Stromal cell of bone marrow (primary cell): ENCODE measurements at places on chromosomes 5 and 9.

GRCh38 chr9:18826248-18826647 is 206.8 kb downstream of the SAXO1 start:
- DNase-seq, result no peak

GRCh38 chr5:77885519-77885918 is 109.4 kb upstream of the TBCA start:
- no peak for DNase-seq

GRCh38 chr9:14766299-14766698 is 43.8 kb upstream of the CER1 start:
- peak; percentile 15 for DNase-seq

DNA sequence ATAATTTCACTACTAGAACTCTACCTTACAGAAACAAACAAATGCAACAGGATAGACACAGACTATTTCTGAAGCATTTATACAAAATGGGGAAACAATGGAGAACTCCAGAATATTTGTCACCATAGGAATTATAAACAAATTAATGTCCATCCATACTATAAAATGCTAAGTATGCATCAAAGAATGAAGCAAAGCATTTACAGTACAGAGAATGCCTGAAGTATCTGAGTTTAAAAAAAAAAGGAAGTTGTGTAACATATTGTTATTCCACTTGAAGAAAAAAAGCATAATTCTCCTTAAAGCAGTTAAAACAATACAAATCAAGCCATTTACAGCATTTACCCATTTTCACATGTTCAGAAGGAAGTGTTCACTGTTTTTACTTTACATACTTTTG is 53.0 kb downstream of the DROSHA start:
- no peak for DNase-seq

DNA sequence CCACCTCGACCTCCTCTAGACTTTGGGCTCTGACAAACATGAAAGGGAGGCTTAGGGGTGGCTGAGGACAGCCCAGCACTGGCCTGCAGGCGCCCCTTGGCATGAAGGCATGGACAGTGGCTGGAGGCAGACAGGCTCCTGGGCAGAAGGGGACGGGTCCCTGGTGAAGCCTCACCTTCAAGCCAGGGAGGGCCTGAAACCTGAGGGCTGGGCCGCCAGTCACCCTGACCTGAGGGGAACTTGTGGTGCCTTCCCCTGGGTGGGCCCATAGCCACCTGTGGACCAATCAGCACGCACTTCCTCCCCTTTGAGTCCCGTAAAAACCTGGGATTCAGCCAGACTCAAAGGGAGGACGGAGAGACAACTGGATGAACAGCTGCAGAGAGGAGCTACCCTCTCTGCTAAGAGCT is 90.4 kb upstream of the PUM3 start:
- no peak for DNase-seq

- no peak for DNase-seq
Measured at GRCh38 chr9:5113994-5114748, 71.3 kb downstream of the INSL6 start.

- DNase-seq, result no peak
Measured at GRCh38 chr5:180059326-180059725, 12.2 kb downstream of the RNF130 start.

DNA sequence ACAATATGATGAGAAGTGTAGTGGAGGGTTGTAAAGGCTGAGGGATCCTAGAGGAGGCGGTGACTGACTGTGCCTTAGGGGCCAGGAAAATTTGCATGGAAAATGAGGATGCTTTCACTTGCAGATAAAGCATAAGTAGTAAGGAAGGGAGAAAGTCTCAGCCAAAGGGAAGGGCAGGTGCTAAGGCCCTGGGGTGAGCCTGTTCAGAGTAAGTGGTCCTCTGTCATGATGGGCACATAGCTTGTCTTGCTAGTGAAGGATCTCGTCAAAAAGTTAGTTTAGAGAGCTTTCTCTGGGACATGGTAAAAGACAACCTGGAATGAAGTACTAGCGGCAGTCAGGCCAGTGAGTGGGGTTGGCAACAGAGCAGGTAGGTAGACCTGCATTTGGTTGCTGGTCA is 75.4 kb upstream of the CPLX2 start:
- no peak for DNase-seq

DNA sequence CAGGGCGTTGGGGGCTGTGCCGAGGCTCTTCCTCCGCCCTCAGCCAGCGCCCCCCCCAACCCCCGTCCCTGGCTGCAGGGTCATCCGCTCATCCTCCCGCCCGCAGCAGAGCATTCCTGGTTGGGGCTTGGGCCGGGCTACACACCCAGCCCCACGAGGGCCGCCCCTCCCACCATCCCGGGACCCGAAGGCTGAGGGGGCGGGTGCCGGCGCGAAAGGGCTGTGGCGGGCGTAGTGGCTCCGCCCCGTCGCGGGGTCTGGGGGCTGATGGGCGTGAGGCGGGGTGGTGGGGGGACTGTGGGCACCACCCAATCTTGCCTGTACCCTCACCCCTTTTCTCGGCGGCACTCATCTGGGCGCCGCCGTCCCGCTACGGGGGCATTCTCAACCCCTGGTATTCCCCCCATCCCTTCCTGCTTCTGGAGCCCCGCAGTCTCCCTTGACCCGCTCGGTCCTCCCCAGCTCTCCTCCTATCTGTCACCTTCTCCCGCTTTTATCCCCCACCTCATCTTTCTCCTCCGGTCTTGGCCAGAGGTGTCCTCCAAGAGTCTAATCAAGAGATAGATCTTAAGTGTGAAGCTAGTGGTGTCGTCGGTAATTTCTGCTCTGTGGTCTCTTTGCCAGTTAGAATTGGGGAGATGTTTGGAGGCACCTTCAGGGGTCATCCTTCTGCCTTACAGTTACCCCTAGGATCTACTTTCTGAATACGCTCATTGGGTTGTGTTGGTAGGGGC is 1.6 kb downstream of the FER start:
- peak; percentile 33 for DNase-seq

DNA sequence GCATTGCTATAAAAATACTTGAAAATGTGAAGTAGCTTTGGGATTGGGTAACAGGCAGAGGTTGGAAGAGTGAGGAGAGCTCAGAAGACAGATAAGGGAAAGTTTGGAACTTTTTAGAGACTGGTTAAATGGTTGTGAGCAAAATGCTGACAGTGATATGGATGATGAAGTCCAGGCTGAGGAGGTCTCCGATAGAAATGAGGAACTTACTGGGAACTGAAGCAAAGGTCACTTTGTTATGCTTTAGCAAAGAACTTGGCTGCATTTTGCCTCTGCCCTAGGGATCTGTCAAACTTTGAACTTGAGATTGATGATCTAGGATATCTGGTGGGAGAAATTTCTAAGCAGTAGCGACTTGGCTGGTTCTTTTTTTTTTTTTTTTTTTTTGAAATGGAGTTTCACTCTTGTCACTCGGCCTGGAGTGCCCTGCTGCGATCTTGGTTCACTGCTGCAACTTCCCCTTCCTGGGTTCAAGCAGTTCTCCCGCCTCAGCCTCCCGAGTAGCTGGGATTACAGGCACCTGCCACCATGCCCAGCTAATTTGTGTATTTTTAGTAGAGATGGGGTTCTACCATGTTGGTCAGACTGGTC is 998.9 kb downstream of the TLE1 start:
- DNase-seq, result no peak

- no peak for DNase-seq
Measured at GRCh38 chr9:92507005-92507404, 24.7 kb upstream of the ASPN start.

DNA sequence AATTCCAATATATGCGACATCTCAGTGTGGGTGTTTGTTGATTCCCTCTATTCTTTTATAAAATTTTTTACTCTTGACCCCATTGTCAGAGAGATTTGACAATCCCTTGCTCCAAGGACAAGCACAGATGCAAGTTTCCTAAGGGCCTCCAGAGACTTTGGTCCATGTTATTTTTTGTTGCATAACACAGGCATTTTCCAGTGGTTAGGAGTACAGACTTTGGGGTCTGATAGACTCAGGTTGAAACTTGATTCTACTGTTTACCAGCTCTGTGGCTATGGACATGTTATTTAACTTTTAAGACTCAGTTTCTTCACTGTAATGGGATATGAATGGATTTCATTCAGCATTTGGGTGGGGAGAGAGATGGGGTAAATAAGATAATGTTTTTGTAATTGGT is 361.3 kb downstream of the ENC1 start:
- DNase-seq, result no peak

GRCh38 chr9:80492221-80492620 is 920.5 kb downstream of the TLE4 start:
- no peak for DNase-seq

GRCh38 chr5:124705577-124705976 is 40.9 kb downstream of the ZNF608 start:
- no peak for DNase-seq

GRCh38 chr9:135294836-135295235 is 184.7 kb upstream of the PPP1R26 start:
- DNase-seq, result no peak

- DNase-seq, result no peak
Measured at GRCh38 chr9:23258569-23258968, 567.5 kb downstream of the ELAVL2 start.

DNA sequence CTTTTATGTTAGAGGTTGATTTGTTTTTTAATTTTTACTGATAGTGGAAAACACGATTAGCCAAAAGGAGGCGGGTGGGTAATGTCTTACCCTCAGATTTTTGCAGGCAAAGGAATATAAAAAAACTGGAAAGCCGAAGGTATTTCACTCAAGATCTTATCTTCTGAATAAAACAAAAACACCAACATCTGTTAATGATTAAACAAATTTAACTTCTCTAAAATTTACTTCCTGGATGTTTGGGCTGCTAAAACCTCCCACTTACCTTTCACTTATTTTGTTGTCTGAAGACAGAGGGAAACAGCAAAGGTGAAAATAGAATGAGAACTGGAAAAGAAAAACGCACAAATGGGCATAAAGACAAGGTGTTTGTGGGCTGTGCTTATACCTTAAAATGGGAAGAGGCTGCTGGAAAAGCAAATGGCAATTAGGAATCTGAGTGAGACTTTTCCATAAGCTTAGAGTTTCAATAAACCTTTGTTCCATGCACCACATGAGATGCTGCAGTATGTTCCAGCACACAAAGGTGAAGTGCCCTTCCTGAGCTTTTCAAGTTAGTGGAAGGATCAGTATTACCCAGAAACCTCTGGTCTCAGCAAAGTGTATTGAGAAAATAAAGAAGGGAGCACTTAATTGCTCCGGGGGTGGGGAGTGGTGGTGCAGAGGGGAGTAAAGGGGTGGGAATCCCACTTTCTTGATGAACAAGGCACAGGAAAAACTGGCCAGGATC is 298.3 kb downstream of the BNC2 start:
- DNase-seq, result no peak

- DNase-seq, result no peak
Measured at GRCh38 chr9:103804077-103804735, 289.9 kb upstream of the SMC2 start.

- DNase-seq, result peak; percentile 25
Measured at GRCh38 chr9:20884985-20885593, 146.4 kb downstream of the HACD4 start.

GRCh38 chr5:54264574-54264973 is 45.8 kb downstream of the ARL15 start:
- no peak for DNase-seq

- DNase-seq, result no peak
Measured at GRCh38 chr5:6742081-6742758, 29.0 kb downstream of the TENT4A start.

GRCh38 chr9:99826579-99826978 is 4.9 kb downstream of the NR4A3 start:
- DNase-seq, result no peak

- peak; percentile 85 for DNase-seq
Measured at GRCh38 chr9:79799691-79800335, 228.0 kb downstream of the TLE4 start.

GRCh38 chr9:16001856-16002255 is 449.0 kb downstream of the CCDC171 start:
- DNase-seq, result no peak

DNA sequence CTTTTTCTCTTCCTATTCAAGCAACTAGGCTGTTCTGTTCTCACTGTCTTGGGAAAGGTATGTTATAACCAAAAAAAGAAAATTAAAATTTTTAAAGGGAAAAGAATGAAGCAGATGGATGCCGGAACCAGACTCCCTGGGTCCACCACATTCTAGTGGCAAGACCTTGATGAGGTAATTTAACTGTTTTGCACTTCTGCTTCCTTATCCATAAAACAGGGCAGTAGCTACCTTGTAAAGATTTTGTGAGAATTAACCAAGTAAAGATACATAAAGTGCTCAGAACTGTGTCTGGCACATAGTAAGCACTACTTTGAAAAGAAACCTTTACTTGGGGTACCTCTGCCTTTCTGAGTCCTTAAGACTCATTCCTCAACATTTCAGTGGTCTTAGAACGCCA is 17.0 kb downstream of the EPB41L4B start:
- no peak for DNase-seq

DNA sequence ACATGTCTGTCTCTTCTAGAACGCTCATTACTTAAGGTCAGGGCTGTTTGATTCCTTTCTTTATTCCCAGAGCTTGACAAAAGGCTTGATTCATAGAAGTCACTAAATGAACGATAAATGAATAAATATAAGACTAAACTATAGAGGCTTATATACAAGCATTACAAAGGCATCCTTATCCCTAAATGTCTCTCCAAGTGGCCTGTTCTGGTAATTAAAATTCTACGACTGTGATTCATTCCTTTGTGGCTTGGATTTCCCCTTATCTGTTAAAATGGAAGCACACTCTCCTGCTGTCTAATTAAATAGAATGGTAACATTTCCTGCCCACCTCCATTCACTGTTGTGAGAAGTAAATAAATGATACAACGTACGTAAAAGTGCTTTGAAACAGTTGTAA is 49.5 kb downstream of the C7 start:
- DNase-seq, result no peak

DNA sequence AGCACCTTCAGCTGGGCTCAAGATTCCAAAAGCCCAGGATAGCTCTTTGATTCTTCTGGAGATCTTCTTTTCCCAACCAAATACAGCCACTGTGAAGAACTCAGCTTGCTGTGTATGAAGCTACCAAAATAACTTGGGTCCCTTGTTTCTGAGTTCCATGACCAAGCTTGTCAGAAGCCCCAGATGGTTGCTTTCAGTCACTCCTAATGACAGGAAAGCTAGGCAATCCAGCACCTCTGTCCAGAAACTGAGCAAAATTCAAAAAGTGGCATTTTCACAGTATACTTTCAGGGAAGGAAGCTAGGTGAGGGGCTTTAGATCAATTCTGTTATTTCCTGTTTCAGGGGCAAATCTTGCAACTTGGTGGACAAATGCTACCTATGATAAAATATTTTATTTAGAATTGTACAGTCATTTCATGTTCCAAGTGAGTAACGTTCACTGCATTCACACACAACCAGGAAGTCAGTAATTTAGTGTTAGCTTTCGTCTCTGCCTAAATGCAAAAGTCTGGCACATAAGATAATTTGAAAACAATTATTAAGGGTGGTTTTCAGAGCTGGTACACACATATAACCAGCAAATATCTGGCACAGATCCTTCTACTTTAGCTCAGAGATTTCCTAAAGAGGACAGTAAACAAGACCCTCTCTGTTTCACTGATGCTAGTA is 330.1 kb downstream of the GLIS3 start:
- DNase-seq, result no peak

DNA sequence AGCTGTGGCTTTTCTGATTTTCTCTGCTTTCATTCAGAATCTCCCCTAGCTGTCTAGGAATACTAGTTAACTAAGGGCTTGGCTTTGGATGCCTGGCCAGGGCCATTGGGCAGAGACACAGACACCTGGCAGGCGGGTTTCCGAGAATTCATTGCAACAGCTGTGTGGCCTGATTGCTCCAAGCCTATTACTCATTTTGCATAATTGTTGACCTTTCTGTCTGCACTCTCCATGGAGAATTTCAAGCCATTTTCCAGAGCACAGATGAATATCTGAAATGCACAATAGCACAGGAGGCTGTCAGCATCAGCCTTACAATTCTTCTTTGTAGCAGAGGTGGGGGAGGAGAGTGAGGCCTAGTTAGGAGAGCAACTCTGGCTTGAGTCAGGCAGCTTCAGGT is 310.5 kb downstream of the DMAC1 start:
- no peak for DNase-seq
